ENCODE measurements at places on chromosomes 4 and X. TPM values are rescaled to one million over a fixed set of nuclear protein-coding genes. Genes with fewer than 3 reads are reported as not detected.

RXFP1 gene
- not detected for total RNA-seq

CENPVL1 gene
- total RNA-seq = not detected

CFAP47 gene
- not detected for total RNA-seq

ITM2A gene
- 72.4 TPM for total RNA-seq

DNA sequence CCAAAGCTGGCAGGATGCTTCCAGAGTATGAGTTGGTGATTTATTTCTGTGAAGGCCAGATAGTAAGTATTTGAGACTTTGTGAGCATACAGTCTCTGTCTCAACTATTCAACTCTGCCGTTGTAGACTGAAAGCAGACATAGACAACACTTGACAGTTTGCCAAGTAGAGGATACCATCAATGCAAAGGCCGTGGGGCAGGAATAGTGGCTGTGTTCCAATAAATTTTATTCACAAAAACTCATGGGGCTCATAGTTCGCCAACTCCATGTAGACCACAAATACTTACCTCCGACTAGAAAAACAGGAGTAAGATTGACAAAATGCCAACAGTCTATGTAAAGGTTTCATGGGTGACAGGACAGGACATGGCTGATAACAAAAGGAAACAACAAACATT is 3.7 kb upstream of the PIR start:
- no peaks in the 10 kb centered on the region for H3K27me3 ChIP-seq
- H3K36me3 ChIP-seq = no peaks in the 10 kb centered on the region
- H3K4me3 ChIP-seq = no peak overlapping the region
- H3K27ac ChIP-seq = no peak overlapping the region
- no peak for DNase-seq

DNA sequence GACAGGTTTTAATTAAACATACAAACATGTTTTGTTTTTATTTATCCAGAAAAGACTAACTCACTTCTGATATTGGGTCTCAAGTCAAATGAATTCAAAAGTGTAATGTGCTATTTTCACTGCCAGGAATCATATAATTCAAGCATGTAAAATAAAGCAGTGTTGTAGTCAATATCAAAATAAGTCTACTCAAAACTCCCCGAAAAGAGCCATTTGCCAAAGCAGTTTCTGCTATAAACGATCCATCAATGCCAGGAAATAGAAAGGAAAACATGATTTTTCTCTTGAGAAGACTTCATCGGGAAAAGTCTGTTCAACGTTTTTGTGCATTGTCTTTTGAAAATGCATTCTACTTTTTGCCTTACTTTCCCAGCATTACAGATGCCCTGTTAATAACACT is 633.3 kb downstream of the FAT4 start:
- no peak overlapping the region for H3K4me3 ChIP-seq
- no peaks in the 10 kb centered on the region for H3K36me3 ChIP-seq
- DNase-seq = no peak
- no peak overlapping the region for H3K27ac ChIP-seq
- H3K4me1 ChIP-seq = no peaks in the 10 kb centered on the region
- H3K27me3 ChIP-seq = no peaks in the 10 kb centered on the region

DNA sequence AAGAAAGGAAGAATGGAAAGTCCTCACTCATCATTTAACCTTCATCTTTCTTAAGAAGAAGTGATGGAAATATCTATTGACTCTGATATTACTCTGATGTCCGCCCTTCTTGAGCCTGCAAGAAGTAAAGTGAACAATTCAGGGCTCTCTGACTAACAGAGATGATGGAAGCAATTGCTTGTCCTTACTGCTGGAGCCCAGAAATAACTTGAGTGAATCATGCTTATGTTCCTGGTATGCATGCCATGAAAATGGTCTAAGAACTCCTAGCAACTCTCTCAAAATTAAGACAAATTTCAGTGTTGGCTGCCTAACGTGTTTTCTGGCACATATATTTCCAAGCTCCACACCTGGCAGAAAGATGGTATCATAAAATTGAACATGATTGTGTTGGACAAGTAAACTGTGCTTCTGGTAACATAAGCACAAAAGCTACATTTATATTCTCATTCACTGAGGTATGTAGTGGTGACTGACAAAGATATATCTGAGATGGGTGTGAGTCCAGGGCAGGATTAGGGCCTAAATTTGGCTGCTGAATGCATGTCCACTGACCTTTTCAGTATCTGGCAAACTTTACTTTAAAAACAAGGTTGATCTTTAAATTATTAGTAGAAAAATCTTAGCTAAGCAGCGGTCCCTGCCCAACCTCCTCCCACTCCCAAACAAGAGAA is 109.2 kb upstream of the OTUD4 start:
- DNase-seq = no peak
- H3K27ac ChIP-seq = no peak overlapping the region
- H3K4me1 ChIP-seq = no peaks in the 10 kb centered on the region
- no peaks in the 10 kb centered on the region for H3K36me3 ChIP-seq
- H3K4me3 ChIP-seq = no peak overlapping the region
- no peaks in the 10 kb centered on the region for H3K27me3 ChIP-seq

DNA sequence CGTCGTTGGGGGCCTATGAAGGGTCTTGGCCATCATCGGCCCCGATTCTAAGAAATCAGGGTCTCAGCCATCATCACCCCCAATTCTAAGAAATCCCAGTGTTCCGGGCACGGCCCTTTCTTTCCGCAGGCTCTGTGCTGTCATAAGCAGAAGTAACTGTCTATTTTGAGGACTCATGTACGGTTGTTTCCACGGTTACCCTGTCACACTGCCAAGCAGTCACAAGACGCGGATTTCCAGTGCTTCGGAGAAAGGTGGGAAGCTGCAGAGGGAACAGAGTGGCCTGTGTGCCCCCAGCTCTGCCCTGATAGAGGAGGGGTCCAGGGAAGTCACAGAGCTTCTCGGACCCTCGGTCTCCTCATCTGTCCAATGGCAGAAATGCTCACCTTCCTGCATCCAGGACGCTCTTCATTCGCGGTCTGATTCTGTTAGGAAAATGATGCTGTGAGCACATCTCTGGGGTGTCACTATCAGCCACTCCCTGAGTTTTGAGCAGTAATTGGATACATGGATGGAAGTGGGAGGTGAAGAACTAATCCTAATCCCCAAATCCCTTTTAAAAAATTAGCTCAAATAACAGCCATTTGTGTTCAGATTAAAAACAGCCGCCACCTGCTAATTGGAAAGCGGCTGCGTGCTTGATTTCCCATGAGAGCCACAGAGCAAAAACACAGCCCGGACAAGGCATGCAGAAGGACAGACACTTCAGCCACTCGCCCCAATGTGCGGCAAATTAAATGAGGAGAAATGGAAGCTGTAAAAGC is 73.1 kb downstream of the WFS1 start:
- no peaks in the 10 kb centered on the region for H3K36me3 ChIP-seq
- H3K27me3 ChIP-seq = peaks cover 54% of the 10 kb centered on the region
- H3K27ac ChIP-seq = no peak overlapping the region
- no peak overlapping the region for H3K4me3 ChIP-seq

DNA sequence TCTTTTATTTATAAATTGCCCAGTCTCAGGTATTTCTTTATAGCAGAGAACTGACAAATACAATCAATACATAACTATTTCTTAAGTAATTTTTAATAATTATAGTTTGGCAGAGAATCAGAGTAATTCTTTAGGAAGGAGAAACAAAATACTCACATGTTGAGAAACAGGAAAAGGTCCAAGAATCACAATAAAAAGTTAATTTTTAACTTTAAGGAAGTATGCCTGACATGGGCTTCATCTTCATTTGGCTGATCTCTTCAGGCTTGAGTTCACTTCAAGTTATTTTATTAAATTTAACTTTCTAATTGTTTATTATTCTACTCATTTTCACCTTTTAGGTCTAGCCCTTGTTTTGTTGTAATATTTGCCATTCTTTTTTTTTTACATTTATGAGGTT is 36.1 kb upstream of the RNF150 start:
- no peaks in the 10 kb centered on the region for H3K27me3 ChIP-seq
- H3K4me3 ChIP-seq = no peak overlapping the region
- H3K4me1 ChIP-seq = no peaks in the 10 kb centered on the region

- no peak overlapping the region for H3K4me3 ChIP-seq
- H3K4me1 ChIP-seq = peaks cover 4% of the 10 kb centered on the region
- H3K36me3 ChIP-seq = no peaks in the 10 kb centered on the region
- no peaks in the 10 kb centered on the region for H3K27me3 ChIP-seq
These were observed 4.8 kb downstream of the AVPR2 start for GRCh38 chrX:153909024-153909979.

GRCh38 chr4:167274351-167274750 is 40.1 kb upstream of the SPOCK3 start:
- no peak overlapping the region for H3K27ac ChIP-seq
- DNase-seq = no peak
- H3K36me3 ChIP-seq = no peaks in the 10 kb centered on the region

- H3K36me3 ChIP-seq = no peaks in the 10 kb centered on the region
- H3K4me3 ChIP-seq = no peak overlapping the region
- no peaks in the 10 kb centered on the region for H3K4me1 ChIP-seq
- no peak for DNase-seq
These were observed 213.0 kb upstream of the FAT4 start for GRCh38 chr4:125101719-125102118.
